T47D (cell line): ENCODE measurements at places on chromosomes 11 and 22.

- no peak for DNase-seq
These were observed 5.7 kb upstream of the TNFRSF13C start for GRCh38 chr22:41932353-41932752.

DNA sequence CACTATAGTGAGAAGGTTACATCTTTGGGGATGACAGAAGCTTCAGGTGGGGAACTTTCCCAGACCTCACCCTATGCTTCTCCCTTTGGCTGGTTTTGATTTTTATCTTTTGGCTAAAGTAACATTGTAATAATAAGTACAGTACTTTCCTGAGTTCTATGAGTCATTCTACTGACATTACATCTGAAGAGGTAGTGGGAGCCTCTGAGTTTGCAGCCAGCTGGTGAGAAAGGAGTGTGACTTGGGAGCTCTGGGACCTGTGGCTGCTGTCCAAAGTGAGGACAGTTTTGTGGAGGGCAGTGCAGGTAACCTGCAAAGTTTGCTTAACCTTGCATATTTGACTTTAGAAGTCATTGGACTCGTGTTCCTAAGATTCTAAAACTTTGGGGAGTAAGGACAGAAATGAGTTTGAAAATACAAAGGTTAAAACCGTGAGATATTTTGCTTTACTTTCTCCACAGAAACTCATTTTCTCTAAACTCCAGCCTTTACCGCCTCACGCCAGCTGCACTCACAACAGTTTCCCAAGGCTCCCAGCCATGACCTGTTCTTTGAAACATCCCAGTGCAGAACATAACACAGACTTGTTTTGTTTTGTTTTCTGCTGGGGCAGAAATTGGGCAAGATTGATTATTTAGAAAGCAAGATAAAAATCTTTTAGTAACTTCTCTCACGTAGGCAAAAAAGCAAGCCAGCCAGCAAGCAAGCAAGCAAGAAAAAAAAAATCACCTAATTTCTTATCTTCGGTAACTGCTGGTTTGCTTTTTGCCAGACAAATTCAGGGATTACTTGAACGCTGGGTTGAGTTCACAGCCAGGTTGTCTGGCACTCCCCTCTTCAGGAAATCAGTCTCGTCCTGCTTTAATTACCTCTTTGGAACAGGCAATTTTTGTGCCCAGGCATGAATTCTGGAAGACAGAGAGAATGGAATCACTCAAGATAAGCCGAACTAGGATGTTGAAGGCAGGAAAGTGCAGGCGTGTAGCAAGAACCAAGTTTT lies 478.3 kb upstream of the ISX start:
- DNase-seq = no peak

DNA sequence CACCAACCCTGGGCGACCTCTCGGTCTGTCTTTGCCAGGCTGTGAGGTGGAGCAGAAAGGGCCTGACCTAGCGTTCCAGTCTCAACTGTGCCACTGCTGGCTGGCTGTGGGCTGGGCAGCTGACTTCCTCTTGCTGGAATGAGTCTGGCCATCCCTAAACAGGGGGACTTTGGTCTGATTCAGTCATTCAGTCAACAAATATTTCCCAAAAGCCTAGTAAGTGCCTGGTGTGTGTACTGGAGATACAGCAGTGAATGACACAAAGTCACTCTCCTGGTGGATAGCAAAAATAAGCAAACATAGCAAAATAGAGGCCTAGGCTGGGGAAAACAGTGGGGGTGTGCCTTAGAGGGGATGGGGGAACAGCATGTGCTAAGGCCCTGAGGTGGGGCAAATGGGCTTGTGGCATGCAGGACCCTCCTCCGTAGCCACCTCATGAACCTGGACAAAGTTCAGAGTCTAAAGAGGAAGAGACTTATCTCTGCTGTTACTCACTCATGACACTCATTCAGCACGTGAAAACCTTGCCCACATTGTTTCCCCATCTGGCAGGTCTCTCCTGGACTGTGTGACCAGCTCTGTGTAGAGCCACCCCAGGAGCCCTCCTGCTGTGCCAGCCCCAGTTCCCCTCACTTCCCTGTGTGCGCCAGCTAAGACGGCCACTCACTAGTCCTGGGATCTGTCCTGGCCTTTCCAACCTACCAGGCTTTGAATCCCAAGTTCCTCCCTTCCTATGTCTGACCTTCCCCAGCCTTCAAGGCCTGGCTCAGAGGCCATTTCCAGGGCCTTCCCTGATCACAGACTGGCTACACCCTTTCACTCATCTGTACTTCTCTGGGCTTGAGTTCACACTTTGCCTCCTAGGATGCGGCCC lies 4.7 kb downstream of the GUCD1 start:
- DNase-seq = no peak

- DNase-seq = no peak
These were observed at the start of gene TRIM49D1 for GRCh38 chr11:89922195-89922660. TSS of gene TRIM49D1 (minus strand) at chr11:89922245. CDS start at chr11:89917710, 4,535 bp downstream.

DNA sequence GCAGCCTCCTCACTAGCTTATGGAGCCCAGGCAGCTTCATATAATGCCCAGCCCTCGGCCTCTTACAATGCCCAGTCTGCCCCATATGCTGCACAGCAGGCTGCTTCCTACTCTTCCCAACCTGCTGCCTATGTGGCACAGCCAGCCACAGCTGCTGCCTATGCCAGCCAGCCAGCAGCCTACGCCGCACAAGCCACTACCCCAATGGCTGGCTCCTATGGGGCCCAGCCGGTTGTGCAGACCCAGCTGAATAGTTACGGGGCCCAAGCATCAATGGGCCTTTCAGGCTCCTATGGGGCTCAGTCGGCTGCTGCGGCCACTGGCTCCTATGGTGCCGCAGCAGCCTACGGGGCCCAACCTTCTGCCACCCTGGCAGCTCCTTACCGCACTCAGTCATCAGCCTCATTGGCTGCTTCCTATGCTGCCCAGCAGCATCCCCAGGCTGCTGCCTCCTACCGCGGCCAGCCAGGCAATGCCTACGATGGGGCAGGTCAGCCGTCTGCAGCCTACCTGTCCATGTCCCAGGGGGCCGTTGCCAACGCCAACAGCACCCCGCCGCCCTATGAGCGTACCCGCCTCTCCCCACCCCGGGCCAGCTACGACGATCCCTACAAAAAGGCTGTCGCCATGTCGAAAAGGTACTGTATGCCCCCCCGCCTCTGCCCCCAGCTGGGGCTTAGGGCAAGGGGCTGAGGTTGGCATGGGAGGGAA lies 8.8 kb downstream of the RBM14 start:
- no peak for DNase-seq

GRCh38 chr11:69888483-69889181 lies 69.4 kb upstream of the FGF3 start:
- DNase-seq = peak; percentile 86

- DNase-seq = no peak
These were observed 17.9 kb downstream of the STX3 start for GRCh38 chr11:59773083-59773440.

DNA sequence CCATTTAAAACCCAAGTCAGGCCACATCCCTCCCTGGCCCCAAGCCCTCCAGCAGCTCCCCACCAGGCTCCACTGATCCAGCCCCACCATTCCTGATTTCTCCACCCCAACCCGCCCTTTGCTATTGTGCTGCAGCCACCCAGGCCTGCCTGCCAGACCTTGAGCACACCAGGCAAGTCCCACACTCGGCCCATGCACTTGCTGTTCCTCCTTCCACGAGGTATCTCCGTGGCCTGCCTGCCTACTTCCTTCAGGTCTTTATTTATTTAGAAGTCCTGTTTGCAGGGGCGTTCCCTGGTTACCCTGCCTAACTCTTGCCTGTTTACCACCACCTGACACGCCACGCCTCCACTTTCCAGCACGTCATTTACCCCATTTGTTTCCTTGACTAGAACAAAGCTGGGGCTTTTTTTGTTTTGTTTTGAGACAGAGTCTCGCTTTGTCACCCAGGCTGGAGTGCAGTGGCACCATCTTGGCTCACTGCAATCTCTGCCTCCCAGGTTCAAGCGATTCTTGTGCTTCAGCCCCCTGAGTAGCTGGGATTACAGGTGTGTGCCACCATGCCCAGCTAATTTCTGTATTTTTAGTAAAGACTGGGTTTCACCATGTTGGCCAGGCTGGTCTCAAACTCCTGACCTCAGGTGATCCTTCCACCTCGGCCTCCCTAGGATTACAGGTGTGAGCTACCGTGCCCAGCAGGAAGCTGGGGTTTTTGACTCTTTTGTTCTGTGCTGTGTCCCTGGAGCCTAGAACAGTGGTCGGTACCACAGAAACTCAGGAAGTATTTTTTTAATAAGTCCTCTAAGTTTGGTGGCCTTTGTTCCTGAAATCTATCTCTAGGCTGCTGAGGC lies 6.7 kb downstream of the CENPM start:
- DNase-seq = no peak

DNA sequence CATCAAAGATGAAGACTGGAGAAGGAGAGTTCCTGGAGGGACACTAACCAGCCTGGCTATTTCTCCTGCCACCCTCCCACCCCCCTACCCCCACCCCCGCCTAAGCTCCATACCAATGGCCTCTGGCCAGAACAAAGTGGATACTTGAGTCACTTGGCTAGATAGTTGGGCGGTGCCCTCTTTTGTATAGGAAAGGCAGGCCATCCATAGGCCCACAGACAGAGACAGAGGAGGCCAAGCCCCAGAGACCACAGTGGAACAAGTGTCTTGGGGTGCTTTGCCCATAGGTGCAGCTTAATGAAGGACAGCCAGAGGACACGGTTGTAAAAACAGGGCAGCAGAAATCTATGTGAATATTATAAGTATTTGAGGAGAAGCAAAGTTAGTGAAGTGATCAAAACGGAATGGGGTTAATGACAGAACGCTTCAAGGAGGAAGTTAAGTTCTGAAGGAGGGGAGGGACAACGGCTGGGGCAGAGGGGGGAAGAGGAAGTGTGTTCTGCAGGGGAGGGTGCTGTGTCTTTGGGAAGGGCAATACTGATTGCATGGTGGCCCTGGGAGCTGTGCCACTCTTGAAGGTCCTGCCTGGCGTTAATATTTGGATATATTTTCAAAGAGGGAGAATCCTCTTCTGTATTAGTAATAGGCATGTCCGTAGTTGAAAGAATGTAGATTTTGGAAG lies 32.7 kb downstream of the FLI1 start:
- no peak for DNase-seq

GRCh38 chr11:109062445-109062844 lies 359.5 kb upstream of the C11orf87 start:
- DNase-seq = no peak

DNA sequence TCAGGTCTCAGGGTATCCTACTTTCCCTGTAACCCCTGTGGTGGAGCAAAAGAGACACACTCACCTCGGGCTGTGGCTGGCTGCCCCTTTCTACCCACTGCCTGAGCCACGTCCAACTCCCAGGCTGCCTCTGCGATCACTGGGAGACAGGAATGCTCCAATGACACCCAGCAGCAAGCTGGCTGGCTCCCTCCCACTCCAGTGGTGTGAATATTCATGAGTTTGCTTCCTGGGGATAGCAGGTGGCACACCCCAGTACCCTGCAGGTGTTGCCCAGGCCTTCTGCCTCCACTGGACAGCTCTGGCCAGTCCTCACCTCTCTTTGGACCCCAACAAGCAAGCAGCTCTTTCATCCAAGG lies 9.7 kb downstream of the GAL3ST1 start:
- no peak for DNase-seq

GRCh38 chr11:102974552-102975280 lies 19.2 kb upstream of the MMP13 start:
- DNase-seq = no peak

DNA sequence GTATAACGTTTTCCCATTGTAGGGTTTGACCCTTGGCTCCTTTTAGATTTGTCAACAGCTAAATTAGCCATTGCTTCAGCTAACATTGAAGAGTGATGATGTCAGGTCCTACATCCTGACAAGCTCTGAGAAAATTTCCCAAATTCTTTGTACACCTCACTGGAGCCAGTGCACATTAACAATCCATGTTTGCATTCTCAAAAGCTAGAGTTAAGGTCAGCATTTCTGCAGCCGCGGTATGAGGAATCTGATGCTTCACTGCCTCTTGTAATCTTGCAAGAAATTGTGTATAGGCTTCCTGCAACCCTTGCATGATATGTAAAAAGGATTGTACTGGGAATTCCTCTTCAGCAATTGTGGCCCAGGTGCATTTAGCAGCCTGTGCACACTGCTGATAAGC lies 33.1 kb upstream of the NCAM1 start:
- DNase-seq = no peak

GRCh38 chr11:125284245-125284850 lies 119.8 kb downstream of the PKNOX2 start:
- DNase-seq = no peak

- no peak for DNase-seq
These were observed 389.4 kb upstream of the CADM1 start for GRCh38 chr11:115893461-115894099.

DNA sequence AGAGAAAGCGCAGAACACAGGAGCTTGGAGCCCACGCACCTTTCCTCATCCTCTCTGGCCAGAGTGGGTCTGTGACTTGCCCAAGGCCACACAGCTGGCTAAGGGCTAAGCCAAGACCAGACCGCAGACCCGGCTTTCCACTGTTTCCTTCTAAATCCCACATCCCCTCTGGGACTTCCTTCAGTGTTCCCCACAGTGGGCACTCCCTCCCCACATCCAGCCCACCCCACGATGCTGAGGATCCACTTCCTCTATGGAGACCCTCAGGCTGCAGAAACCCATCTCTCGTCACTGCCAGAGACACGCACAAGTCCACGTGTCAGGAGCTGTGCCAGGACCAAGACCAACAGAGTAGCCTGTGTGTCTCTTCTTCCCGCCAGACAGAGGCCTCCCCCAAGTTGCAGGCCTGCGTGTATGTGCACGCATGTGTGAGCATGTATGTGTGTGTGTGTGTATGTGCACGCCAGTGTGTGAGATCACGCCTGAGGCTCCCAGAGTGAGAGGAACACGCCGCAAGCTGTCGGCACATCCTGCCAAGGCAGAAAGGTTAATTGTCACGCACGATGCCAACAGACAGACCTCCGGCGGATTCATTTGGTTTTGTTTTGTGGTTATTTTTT lies 21.6 kb downstream of the PDGFB start:
- DNase-seq = no peak

DNA sequence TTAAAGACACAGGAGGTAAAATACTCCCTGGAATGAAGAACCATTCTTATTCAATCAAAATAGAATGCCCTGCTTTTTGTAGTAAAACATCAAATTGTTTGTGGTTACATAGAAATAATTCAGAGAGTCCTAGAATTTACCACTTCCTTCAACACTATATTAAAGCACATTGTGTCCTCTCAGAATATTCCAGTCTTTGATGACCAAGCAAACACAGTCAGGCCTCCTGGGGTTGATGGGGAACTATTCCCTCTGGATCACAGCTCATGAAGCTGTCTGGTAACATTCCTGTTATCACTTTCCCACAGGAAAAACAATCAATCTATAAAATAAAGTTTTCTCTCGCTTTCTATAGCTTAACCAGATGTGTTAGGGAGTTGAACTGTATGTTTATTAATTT lies 389.3 kb downstream of the KCNA4 start:
- DNase-seq = no peak

GRCh38 chr11:2580571-2581001 lies 119.2 kb downstream of the KCNQ1OT1 start:
- DNase-seq = no peak
